Thoracic aorta (tissue), 2 donors: ENCODE measurements at places on chromosomes 3 and 15.

- no peak for DNase-seq
Observed at GRCh38 chr15:92677999-92678398, 22.4 kb upstream of the FAM174B start.

DNA sequence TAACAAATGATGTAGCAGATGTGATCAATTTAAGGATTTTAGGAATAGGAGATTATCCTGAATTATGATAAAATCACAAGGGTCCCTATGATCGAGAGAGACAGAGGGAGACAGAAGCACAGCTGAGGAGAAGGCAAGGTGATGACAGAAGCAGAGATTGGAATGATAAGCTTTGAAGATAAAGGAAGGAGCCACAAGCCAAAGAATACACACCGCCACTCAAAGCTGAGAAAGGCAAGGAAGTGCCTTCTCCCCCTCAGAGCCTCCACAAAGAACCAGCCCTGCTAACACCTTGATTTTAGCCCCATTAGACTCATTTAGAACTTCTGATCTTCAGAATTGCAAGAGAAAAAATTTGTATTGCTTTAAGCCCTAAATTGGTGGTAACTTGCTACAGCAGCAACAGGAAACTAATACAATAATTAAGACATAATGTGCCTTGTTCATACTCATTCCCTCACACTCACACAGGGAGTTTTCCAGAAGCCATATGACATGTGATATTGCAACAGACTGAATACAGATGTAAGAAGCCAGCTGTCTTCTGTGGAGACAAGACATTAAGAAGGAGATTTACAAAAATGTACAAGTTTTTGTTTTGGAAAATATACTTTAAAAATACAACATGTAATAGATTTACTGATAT, 38.2 kb downstream of the TRANK1 start:
- no peak for DNase-seq

DNA sequence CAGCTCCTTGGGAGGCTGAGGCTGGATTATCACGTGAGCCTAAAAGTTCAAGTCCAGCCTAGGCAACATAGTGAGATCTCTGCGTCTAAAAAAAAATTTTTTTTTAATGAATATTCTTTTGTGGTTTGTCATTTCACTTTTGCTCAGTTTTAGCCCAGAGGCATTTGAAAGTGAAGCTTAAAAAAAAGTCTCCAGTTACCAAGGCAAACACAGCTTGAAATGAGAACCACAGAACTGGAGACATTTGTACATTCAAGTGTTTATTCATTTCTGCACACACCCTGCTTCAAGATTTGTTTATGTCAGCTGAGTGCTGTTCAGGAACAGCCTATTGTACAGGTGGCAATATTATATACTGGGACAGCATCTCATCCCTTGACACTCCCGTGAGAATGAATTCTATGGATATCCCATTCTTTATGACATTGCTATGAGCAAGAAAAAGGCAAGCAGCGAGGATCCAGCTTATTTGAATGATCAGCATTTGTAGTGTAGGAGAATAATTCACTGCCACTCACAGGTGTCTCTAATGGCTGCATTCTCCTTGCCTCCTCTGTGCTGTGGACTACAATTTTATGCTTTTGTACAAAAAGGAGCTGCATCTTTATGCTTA, 444.8 kb upstream of the GRM7 start:
- no peak for DNase-seq

- DNase-seq, result no peak
Observed at GRCh38 chr3:105555206-105555605, 188.5 kb downstream of the ALCAM start.

GRCh38 chr15:81031203-81031602, 30.5 kb downstream of the TLNRD1 start:
- DNase-seq, result no peak

GRCh38 chr3:191363221-191363620, 32.9 kb upstream of the UTS2B start:
- no peak for DNase-seq

DNA sequence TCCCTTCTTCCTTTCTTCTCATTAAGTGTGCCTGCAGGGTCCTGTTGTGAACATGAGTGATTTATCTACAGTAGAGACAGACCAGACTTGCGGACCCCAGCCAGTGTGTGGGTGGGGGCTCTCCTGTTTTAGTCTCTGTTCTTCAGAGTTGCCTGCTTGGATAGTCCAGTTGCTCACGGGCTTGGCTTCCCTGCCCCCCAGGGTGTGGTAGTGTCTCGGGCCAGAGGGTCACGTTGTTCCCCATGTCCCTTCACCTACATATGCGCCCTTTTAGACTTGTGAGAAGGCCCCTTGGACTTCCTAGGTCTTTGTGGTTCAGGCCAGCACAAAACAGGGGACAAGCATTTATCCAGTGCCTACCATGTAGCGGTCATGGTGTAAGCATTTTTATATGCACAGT, 85.8 kb downstream of the AAGAB start:
- no peak for DNase-seq

DNA sequence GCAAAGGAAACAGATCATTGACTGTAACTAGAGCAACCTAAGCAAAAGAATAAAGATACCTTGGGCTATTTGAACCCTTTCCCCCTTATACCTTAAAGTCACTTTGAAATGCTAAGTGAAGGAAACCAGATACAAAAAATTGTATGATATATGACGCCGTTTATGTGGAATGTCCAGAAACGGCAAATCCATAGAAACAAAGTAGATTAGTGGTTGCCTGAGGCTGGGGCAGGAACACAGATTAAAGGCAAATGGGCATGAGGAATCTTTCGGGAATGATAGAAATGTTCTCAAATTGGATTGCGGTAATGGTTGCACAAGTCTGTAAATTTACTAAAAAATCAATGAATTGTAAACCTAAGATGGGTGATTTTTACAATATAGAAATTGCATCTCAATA, 160.1 kb upstream of the CCDC54 start:
- no peak for DNase-seq

- DNase-seq, result no peak
Observed at GRCh38 chr3:189530822-189531221, 100.4 kb upstream of the TP63 start.

DNA sequence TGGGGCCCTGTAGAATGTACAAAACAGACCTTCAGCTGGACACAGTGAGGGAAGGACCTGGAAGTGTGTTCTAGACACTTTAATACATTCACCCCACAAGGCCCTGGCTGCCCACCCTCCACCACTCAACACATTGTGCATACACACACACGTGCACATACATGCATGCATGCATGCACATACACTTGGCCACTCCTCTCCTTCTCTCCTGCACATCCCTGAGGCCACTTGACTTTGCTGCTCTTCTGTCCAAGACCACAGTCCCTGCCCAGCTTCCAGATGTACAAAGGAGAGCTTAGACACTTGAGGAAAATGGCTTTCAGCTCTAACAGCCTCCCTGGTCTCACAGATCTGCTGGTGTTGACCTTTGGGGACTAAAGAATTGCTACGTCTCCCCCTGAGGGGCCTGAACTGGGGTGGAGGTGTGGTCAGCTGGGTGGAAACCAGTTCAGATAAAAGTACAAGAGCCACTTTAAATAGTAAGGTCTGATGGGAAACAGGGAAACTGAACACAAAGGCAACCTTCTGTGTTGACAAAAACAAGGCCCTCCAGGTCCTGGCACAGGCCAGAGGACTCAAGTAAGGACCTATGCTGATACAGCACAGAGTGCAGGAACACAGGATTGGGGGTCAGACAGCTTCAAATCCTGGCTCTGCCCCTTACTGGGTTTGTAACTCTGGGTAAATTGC, 24.8 kb upstream of the NOX5 start:
- DNase-seq, result no peak

GRCh38 chr3:44906997-44907396, 32.6 kb downstream of the TGM4 start:
- DNase-seq, result no peak

DNA sequence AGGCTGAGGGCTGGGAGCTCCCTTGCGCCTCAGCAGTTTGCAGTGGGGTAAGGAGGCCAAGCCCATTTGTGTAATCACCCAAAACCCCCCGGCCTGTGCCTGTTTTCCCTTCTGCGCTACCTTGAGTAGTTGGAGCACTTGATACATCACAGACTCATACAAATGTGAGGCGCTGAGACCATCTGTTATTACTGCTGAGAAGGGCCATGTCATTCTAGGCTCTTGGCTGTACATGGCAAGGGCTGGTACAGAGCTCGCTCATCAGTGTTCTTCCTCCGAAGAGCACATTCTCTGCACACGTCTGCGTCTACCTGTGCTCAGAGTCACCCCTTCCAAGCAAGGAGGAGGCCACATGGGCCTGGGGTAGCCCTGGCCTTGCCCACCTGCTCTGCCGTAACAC, 9.3 kb downstream of the PLA2G4B start:
- no peak for DNase-seq

GRCh38 chr3:64074060-64074459, 50.8 kb upstream of the PSMD6 start:
- no peak for DNase-seq

GRCh38 chr3:57557085-57557537, 1.0 kb downstream of the PDE12 start:
- DNase-seq, result no peak

DNA sequence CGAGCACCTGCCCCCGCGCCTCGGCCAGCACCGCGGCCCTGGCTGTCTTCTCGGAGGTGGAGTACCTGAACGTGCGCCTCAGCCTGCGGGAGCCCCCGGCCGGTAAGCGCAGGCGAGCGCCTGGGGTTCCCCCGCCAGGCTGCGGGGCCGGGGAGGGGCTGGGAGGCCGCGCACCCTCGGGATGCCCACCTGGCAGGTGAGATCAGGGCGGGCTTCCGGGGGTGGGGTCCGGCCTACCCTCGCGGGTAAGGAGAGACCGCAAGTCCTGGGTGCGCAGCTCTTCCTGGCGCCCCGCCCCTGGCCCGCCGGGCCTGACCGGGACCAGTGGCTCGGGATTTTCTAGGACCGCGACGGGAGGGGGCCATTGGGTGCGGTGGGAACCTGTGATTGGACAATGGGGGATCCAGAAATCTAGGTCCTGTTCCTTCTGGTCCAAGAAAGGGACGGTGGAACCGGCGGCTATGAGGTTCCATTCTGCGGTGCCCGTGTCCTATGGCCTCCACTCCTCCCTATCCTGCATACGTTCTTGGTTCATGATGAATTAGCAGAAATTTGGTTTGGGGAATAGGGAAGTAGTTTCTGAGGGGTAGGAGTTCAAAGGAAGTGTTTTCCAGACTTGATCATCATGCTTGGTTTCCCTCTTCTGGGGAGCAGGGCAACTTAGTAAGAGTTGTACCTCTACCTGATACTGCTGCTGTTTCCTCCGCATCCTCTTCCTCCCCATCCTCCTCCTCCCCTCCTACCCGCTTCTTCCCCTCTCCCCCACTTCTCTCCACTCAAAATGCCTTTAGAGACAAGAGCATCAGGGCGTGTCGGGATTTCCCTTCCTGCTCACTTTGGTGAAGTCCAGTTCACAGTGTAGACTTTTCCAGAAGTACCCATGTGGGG, 808 bp downstream of the ARRDC4 start:
- no peak for DNase-seq
